ENCODE measurements at places on chromosomes 12 and 14.

DNA sequence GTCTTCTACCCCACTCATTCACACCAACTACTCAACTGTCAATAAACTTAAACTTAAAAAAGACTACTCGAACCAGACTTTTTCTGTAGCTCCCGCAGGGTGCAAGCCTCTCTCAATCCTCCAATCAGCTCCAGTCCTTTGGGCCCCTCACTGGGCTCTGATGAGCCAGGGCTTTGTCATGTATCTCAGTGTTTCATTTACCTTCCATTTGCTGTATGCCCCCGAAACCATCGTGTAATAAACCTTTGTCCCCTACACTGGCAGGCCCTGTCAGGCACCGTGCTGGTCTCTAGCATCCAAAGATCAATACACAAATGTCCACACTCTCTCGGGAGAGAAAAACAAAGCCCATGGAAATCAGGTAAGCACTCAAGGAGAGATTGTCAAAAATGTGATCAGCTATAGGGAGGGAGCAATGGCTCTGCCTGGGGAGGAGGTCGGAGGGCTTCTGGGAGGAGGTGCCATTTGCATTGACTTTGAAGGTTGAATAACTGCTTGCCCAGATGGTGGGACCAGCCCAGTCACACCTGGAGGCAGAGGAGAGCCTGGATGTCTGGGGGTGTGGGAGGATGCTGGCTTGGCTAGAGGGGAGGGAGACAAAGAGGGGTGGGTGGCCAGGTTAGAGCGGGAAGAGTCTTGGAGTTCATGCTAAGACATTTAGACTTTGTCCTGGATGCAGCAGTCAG is 42.1 kb upstream of the DICER1 start:
- no peak for DNase-seq

DNA sequence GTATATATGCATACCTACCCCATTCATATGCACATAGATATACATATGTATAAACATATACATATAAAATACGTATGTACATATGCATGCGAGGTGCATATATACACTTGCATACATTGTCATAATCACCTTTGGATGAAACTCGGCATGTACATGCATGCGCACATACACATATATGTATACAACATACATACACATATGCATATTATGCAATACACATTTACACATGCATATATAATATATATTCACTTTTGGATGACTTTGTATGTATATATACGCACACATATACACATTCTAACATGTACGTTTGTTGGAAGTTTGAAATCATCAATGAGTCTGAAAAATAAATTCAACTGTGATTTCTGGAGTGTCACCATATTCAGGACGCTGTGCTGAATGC is 401.6 kb upstream of the TBX3 start:
- DNase-seq: no peak

- DNase-seq: no peak
These were observed 240.5 kb upstream of the KRR1 start for GRCh38 chr12:75751769-75752471.

GRCh38 chr14:59619061-59619460 is 42.4 kb upstream of the CCDC175 start:
- no peak for DNase-seq

DNA sequence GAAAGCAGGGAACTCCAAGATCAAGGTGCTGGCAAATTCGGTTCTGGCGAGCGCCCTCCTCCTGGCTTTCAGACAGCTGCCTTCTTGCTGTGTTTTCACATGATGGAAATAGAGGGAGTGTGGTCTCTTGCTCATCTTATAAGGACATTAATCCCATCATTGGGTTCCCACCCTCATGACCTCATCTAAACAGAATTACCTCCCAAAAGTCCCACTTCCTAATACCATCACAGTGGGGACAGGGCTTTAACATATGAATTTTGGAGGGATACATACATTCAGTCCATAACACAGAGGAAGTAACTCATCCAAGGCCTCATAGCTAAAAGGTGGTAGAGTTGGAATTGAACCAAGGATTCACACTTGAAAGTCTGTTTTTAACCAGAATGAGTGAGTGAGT is 28.6 kb downstream of the DYRK2 start:
- DNase-seq: no peak

- DNase-seq: peak; percentile 40
These were observed 17.5 kb downstream of the RAD51B start for GRCh38 chr14:67837011-67837624.

GRCh38 chr12:56679883-56680575 is 8.1 kb downstream of the PTGES3 start:
- DNase-seq: no peak

DNA sequence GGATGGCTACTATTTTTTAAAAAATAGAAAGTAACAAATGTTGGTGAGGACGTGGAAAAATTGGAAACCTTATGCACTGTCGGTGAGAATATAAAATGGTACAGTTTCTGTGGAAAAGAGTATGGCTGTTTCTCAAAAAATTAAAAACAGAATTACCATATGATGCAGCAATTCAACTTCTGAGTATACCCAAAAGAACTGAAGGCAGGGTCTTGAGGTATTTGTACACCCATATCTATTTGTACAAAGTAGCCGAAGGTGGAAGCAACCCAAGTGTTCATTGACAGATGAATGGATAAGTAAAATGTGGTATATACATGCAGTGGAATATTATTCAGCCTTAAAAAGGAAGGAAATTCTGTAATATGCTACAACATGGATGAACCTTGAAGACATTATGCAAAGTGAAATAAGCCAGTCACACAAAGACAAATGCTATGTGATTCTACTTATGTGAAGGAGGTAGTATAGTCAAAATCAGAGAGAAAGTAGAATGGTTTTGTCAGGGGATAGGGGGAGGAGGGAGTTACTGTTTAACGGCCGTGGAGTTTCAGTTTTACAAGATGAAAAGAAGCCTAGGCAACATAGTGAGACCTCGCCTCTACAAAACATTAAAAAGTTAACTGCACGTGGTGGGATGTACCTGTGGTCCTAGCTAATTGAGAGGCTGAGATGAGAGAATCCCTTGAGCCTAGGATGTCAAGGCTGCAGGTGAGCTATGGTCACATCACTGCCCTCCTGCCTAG is 38.4 kb upstream of the CCT2 start:
- no peak for DNase-seq

DNA sequence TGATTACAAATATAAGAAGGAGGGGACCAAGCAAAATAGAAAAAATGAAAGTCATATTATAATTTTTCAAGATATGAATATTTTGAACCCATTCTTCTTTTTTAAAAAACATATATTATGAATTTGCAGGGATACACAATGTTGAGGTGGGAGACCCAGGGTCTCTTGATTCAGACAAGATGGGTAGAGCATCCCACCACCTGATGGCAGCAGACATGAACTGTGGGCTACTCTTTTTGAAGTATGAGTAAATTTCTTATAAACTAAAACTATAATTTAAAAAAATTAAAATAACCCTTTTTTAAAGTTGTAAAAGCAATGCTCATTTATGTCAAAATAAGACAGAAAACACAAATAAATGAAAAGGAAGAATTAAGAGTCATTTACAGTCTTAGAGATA is 202.7 kb upstream of the PRICKLE1 start:
- DNase-seq: no peak

DNA sequence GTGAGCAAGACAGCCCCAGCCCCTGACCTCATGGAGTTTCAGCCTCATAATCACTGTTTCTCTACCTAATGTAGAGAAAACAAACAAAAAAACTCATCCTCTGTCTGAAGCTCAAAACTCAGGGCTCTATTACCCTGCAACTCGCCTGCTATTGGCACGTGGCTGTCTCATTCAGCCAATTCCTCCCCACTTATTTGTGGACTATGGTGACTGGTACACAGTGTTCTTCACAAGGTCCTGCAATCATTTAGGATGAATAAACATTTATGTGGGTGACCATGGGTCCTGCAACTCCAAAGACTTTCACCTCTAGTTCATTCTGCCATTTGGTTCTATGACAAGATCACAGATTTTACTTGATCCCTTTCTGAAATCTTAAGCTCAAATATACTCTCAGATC is 4.7 kb downstream of the PPP2R3C start:
- DNase-seq: no peak

DNA sequence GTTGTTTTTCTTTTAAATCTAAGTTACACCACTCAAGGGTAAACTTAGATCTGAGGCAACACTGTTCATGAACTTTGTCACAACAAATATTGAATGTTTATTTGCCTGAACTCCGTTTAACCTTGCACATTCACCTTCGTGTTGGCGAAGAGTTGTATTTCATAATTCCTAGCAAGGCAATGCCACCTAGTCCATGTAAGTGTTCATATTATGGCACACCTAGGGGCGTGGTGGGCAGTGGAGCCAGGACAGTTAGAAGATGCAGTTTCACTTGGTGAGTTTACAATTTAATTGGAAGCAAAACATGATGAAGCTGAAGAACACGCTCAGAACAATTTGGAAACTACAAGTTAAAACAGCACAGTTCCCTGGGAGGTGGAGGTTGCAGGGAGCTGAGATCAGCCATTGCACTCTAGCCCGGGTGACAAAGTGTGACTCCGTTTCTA is 30.4 kb upstream of the GNPNAT1 start:
- DNase-seq: no peak

DNA sequence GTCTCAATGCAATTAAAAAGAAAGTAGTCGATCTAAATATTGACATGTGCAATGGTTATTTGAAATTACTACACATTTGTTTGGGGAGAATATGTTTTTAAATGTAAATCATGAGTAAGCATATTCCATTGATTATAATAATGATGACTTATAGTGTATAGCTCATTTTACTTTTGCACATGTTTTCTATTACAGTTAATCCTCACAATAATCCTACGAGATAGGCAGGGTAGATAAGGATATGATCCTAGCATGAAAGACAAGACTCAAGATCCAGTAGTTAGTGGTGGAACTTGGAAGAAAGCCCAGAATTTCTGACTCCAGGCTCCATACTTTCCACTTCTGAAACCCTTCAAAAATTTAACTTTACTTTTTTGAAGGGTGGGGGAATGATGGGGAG is 94.0 kb downstream of the NAV3 start:
- DNase-seq: no peak

- DNase-seq: no peak
These were observed 710.1 kb upstream of the STXBP6 start for GRCh38 chr14:25759920-25760655.

DNA sequence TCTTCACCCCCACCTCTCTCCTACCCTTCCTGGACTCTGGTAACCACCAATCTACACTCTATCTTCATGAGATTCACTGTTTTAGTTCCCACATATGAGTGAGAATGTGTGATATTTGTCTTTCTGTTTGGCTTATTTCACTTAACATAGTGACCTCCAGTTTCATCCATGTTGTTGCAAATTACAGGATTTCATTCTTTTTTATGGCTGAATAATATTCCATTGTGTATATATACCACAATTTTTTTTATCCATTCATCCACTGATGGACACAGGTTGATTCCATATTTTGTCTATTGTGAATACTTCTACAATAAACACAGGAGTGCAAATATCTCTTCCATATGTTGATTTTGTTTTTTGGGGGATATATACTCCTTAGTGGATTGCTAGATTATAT is 140.5 kb downstream of the OTOGL start:
- DNase-seq: no peak

- no peak for DNase-seq
These were observed 128.0 kb downstream of the RFLNA start for GRCh38 chr12:124422570-124423523.

GRCh38 chr14:55691659-55692058 is 111.7 kb downstream of the KTN1 start:
- DNase-seq: no peak

DNA sequence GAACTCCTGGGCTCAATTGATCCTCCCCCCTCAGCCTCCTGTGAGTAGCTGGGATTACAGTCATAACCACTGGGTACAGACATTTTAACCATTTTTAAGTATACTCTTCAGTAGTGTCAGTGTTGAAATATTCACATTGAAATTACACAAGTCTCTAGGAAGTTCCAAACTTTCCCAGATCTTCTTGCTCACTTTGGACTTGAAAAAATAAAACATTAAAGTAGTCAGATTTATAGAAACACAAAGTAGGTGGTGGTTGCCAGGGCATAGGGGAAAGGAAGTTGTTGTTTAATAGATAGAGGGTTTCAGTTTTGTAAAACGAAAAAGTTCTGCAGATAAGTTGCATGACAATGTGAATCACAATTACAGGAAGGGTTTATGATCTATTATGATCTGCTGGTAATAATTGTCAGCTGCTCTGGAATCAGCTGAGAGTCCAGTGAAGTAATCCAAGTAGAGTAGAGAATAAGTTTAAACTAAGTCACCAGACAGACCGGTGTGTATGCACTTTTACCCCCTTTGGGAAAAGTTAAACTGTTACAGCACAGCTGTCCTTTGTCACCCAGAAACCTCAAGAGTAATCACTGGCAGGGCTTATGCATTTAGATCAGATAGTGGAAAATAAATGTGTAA is 27.4 kb downstream of the PCNX1 start:
- DNase-seq: no peak

GRCh38 chr12:92338671-92339070 is 193.0 kb upstream of the BTG1 start:
- no peak for DNase-seq

DNA sequence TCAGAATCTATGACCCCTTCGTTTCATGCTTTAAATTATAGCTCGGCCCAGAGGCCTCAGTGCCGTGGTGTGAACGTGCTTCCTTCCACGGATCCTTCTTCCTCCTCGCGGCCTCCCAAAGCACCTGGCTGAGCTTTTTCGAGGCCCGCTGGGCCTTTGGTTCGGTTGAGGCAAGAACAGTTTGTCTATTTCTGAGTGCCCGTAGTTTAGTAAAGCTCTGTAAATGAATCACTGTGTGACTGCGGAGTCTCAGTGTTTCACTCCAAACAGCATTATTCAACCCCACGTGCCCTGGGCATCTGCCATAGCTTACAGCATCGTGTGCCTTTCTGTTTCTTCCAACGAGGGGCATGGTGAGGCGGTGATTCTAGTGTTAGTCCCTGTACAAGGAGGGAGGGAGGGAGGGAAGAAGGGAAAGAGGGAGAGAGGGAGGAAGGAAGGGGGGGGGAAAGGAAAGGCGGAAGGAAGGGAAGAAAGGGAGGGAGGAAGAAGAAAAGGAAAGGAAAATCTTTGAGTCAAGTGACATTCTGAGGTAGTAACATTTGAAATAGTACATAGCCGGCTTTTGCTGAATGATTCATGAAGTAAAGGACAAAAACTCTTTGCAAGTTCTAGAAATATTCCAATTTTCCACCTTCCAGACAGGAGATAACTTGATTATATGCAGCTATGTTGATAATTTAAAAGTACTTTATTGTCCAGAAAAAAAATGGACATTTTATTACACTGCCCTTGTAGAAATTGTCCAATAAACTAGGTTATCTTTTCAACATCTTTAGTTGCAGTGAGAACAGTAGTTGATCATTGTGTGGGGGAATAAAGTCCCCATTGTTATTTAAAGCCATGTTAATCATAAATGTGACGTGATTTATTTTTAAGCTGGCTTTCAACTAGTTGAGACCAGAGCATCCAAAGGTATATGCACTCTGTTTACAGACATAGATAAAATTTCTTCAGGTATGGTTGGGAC is 1.2 kb upstream of the TRIM9 start:
- DNase-seq: no peak

- DNase-seq: no peak
These were observed 66.8 kb downstream of the TXNDC16 start for GRCh38 chr14:52485350-52485960.

GRCh38 chr12:46480724-46481123 is 108.2 kb upstream of the SLC38A2 start:
- DNase-seq: no peak
